ENCODE measurements at places on chromosomes 6 and 20.

GRCh38 chr20:11401988-11402387 is 515.7 kb upstream of the BTBD3 start:
- no peak for DNase-seq

DNA sequence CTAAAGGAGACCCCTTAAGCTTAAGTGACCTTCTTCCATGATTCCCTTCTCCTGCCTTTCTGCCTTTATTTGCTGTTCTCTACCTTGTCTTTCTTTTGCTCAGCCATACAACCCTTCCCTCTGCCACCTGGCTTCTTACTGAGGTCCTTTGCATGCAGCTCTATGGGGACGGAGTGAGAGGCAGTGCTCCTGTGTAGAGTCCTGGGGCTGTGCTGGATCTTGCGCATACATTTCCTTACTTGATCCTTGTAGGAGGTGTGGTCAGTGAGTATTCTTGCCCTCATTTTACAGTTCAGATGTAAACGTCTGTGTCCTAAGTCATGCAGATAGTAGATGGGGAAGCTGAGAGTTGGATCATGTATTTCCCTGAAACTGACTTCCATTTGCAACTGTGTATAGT is 5.7 kb downstream of the SASH1 start:
- no peak for DNase-seq

- peak; percentile 81 for DNase-seq
Observed at GRCh38 chr6:27894839-27895762, 17.1 kb downstream of the OR2B2 start.

GRCh38 chr6:131909408-131910218 is 41.6 kb downstream of the CCN2 start:
- DNase-seq: peak; percentile 64

- DNase-seq: no peak
Observed at GRCh38 chr20:63750807-63751470, 11.4 kb downstream of the SLC2A4RG start.
